ENCODE measurements at places on chromosomes 16 and 17.

DNA sequence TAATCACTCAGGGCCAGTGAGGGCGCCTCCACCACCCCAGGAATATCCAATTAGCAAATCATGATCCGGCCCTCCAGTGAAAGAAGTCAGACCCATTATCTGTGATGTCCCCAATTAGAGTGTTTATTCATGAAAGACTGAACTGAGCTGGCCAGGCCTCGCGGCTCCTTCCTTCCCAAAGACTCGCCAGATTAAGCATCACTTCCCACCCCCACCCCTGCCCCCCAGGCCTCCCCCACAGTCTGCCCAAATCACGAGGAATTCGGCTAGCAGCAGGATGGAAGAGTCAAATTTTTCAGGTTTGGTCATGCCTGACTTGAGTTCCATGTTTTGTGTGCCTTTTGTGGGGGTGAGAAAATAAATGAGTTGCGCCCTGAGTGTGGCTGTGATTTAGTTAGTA, 298.4 kb upstream of the SALL1 start:
- DNase-seq = no peak

- DNase-seq = no peak
These were observed 3.9 kb downstream of the NLRC3 start for GRCh38 chr16:3573146-3573815.

GRCh38 chr16:67030221-67030962, 1.4 kb downstream of the CBFB start:
- no peak for DNase-seq

DNA sequence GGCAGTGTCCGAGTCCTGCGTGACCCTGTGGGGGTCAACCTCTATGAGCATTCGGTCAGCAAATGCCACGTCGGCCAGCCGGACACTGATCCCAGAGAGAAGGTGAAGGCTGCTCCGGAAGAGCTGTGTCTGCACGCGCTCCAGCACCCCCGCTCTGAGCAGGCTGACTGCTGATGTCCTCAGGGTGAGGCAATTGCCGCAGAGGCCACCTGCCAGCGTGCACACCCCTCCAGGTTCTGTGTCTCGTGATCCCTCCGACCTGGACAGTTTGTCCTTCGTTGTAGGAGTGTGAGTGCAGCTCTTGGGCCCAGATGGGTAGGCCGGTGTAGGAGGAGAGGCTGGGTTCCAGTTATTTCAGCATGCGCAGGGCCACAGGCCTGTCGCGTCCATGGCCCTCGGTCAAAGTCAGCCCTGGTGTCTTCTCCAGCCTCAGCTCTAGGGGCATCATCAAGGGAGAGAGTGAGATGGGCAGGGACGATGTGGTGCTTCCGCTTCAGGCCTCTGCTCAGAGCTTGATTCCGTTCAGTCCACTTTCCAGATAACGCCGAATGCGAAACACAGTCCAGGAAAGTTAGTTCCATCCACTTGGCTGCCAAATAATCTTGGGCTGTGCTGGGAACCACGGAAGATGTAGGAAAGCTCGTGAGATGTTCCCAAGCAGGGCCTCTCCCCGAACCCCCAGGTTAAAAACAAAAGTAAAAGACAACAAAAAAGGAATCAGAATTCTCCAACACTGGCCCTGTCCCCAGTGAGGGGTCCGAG, 15.1 kb upstream of the NCBP3 start:
- no peak for DNase-seq

DNA sequence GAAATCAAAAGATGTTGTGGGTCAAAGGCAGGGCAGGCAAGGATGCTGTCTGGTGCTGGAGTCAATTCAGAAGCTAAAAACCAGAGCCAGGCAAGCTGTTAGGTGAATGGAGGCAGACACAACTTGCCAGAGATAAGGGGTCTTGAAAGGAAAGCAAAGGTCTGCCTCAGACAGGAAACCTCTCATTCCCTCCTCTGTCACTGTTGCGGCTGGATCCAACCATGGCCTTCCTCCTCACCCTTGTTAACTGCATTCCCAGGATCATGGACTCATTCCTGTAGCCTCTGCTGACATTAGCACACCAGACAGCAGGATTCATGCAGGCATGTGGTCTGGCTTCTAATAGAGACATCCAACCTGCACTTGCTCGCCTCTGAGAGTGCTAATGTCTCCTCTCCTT, 186.7 kb upstream of the HS3ST3A1 start:
- no peak for DNase-seq

- DNase-seq = no peak
These were observed 25.6 kb downstream of the PIEZO1 start for GRCh38 chr16:88759245-88759975.

DNA sequence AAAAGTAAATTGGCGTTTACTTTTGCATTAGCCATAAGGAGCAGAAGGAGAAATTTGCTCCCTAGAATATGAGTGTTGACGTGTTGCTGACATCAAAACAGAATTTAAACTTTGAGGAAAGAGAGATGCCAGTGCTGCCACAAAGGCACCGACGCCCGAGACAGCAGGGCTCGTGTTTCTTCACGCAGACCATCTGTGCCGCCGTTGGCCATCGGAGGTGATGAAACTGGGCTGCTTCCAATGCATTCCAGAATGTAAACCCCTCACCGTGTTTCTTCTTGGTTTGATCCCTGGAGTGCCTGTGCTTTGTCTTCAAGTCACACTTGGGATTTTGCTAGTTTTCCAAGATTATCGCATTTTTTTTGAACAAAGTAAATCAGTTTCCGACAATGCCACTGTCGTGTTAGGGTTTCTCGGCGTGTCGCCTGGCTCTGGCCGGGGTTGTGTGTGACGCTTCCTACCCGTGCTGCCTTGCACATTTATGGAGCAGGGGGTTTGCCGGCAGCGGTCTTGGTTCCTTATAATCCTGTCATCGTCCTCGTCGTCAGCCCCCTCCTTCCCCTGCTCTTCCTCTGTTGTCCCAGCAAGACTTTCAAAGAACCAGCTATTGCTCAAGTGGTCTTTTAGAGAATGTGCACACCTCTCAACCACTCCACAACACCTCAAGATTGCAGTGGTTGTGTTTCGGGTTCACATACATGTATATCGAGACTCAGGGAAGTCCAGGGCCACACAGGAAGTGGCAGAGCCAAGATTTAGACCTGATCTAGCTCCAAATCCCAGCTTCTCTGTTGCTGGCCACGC, 103.9 kb downstream of the METRNL start:
- DNase-seq = no peak

- no peak for DNase-seq
These were observed 205.7 kb downstream of the TANC2 start for GRCh38 chr17:63171428-63172393.

- DNase-seq = no peak
These were observed 9.2 kb downstream of the SUMO2 start for GRCh38 chr17:75173526-75173925.

DNA sequence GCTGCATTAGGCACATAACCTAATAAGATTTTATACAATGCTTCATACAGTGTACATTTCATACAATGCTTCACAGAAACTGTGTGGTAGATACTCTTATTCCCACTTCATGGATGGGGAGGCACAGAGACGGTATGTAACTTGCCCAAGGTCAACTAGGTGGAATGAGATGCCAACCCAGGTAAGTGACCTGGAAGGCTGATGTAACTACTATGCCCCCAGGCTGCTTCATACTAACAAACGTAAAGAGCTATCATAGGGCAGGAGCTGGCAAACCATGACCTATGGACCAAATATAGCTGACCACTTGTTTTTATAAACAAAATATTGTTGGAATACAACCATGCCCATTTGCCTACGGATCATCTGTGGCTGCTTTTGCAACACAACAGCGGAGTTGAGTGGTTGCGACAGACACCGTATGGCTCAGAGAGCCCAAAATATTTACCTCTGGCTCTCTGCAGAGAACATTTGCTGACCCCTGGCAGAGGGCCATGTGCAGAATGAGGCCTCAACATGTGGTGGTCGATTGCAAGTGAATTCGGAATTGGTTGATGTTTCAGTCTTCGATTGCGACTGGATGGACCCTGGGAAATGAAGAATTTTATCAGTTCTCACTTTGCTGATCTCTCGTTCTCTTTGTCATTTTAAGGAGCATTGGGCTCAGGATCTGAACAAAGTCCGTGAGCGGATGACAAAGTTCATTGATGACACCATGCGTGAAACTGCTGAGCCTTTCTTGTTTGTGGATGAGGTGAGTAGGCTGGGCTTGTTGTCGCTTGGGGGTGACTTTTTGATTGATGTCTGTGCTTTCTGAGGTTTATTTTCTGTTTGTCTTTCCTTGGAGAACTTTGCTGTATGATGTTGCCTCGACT, 109.7 kb downstream of the PLCG2 start:
- no peak for DNase-seq

- no peak for DNase-seq
These were observed 10.1 kb downstream of the LITAF start for GRCh38 chr16:11576427-11577289.

DNA sequence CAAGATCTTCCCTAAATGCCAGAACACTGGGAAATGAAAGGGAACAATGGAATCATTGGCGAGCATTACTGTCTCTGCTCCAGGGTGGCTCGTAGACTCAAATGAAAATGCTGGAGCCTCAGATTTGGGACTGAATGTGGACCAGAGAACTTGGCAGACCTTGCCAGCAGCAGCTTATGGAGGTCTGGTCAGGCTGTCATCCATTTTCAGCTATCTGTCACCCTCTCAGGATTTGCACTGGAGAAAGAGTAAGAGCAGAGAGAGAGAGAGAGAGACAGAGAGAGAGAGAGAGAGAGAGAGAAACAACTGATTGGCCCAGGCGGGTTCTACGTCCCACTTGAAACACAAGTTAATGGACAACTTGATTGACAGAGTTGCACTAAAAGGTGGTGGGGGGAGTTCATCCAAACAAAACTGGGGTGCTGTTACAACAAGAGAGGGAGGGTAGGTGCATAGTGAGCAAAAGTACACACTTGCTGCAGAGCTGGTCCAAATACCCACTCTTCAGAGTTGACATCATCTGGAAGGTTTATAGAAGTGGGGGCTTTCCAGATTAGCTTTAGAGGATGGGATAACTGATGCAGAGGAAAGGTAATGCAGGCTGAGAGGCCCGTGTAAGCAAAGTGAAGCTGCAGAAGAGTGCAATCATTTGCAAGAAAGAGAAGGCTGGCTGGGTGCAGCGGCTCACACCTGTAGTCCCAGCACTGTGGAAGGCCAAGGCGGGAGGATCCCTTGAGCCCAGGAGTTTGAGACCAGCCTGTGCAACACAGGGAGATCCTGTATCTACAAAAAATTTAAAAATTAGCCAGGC, 16.5 kb upstream of the NSMCE1 start:
- no peak for DNase-seq

DNA sequence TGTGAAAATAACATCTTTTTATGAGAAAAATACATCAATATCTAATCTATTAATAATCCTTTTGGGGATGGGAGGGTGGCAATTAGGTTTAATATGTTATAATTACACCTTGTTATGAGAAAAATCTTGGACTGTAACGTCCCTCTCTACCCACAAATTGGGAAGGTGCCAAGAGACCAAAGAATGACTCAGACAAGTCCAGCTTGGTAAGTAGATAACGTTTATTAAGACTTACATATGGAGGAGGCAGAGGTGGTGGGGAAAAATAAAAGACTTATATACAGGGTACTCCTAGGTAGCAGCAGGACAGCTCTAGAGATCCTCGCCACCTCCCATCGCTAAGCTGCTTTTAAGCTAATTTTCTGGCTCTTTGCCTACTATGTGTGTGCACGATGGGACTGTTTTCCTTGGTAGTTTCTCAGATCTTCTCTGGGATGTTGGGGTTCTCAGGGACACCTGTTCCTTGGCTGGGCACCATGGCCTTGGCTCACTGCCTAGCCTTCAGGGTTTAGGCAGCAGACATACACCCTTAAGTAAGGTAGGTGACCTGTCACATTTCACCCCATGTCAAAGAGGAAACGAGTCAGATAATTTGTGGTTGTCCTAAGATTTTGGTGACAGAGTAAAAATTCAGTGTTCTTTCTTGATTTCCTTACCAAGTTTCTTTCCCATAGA, 31.5 kb downstream of the RBL2 start:
- no peak for DNase-seq

DNA sequence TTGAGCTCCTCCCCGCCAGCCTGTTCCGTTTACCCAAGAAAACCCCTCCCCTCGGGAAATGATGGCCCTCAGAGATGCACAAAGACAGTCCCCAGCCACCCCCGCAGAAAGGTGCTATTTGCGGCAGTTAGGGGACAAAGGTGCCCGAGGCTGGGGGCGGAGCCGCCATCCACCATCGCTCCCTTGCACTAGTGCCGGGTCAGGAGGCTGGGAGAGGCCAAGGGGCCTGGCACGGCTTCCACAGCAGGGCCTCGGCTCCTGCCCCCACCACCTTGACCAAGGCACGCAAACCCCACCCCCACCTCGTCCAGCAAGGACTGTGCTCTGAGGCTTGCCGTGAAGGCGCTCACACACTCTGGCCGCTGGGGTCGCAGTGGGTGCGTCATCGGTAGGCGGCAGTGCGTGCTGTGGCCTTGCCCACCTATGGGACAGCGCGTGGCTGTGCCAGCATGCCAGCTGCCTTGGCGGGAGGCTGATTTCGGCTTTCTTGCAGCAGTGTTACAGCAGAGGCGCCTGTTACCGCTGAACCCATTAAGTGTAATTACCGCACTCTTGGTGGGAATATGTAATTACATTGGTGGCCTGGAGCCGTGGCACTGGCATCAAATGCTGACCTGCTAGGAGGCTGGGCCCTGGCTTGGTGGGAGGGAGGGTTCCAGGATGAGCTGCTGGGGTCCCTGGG, 31.8 kb downstream of the TPSG1 start:
- DNase-seq = no peak

GRCh38 chr16:827513-827912, 27.0 kb upstream of the GNG13 start:
- DNase-seq = no peak

DNA sequence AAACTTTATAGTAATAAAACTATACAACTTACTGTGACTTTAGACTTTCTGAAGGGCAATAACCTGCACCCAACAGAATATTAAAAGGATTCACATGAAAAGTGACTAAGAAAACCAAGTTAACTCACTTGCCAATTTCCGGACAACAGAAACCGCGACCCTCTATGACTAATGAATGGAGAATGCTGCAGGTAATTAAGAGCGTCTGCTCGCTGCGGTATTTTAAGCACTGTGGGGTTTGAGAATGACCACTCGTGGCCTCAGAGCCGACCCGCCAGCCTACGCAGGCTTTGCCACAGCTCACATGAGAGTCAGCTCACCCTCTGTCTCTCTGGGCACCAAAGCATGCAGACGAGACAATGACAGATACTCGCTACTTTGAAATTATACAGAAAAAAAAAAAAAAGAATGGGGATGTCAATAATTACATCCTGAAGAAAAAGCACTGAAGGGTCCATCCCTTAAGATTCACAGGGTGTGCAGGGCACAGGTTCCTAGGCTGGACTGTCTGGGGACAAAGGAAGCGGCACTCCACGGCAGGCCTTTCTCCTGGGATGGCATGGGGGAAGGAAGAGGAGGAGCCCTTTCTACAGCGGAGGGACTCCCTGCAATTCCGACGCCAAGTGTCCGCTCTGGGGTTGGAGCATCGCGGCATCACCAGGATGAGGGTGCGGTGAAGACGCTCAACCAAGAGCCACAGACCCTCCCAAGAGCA, 35.0 kb downstream of the ZCCHC14 start:
- no peak for DNase-seq

Measured in GM12864 (cell line).